ENCODE measurements at places on chromosomes 1 and 21. TPM values are rescaled to one million over a fixed set of nuclear protein-coding genes. Genes with fewer than 3 reads are reported as not detected.

- DNase-seq: no peak
These were observed 4.9 kb downstream of the SLAMF8 start for GRCh38 chr1:159831412-159832141.

DNA sequence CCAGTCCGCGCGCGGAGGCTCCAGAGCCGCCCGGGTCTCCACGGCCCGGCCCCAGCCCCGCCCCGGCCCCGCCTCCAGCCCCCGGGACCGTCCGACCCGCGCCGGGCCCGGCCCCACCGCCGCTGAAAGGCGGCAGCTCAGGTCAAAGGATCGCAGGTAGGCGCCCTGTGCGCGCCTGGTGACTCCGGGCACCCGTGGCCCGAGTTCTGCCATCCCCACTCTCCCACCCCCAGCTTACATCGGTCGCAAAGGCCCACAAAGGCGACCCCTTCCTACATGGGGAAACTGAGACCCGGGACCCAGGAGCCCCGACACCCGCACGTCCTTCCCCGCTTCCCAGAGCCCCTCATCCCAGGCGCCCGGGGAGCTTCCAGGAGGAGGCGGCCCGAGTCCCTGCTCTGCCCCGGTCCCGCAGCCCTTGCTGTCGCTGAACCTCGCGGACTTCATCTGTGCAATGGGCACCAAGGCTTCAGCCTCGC lies at the start of gene TMEM200B:
Gene TMEM200B, minus strand, starts transcription at position 17 of the 479 bp plus-strand sequence. CDS start 2,075 bp downstream, outside the sequence.
- DNase-seq: no peak

GRCh38 chr21:36820176-36821031 lies 121.5 kb downstream of the SIM2 start:
- DNase-seq: no peak

- DNase-seq: no peak
These were observed 34.3 kb upstream of the CREG1 start for GRCh38 chr1:167587872-167588271.

- no peak for DNase-seq
These were observed 46.8 kb downstream of the PRAMEF20 start for GRCh38 chr1:13456904-13457532.

The SLC2A5 gene
- polyA plus RNA-seq: 0.54 TPM

All from HepG2 (cell line).